ENCODE measurements at places on chromosomes 1 and 21.
A peak's percentile ranks its signal among the peaks of the same experiment; 100 is the strongest.

- no peak for DNase-seq
Observed at GRCh38 chr1:71770121-71770520, 512.2 kb downstream of the NEGR1 start.

GRCh38 chr1:7967196-7967595, 5.7 kb downstream of the PARK7 start:
- DNase-seq: no peak

DNA sequence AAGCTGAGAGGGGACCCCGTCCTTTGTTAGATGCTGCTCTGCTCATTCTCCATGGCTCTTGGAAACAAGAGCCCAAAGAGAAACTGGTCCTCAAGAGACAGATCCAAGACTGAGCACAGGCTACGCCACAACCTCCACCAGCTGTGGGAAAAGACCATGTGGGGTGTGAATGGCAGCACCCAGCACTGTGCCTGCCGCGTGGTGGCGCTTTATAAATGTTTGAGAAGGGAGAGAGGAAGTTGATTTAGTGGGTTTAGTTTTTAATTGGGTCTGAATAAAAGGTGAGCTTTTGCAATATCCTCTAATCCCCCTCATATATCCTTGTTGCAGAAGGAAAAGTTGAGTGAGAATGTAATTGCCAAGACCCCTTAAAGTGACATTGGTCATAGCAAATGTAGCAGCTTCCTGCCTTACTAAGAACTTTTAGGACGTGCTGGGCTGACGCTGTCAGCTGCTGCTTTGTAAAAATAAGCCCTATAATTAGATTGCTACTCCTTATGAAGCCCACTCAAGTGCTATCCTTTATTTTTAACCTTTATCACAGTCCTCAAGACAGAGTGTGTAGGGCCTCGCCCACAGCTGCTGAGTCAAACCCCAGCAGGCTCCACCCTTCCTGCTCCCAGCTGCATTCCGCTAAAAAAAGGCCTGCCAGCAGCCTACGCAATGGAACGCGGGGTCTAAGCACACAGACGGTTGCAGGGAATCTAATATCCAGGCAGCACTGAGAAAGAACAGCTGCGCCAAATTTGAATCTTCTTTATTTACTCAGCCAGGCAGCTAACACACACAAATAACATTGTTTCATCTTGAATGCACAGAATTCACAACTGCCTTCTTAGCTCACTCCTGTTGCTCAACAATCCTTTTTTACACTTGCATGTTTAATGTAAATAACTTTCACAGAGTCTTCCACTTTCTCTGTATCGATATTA, 47.4 kb upstream of the PRDX6 start:
- peak; percentile 69 for DNase-seq

GRCh38 chr1:171576144-171576543, 45.9 kb upstream of the MYOCOS start:
- DNase-seq: no peak

DNA sequence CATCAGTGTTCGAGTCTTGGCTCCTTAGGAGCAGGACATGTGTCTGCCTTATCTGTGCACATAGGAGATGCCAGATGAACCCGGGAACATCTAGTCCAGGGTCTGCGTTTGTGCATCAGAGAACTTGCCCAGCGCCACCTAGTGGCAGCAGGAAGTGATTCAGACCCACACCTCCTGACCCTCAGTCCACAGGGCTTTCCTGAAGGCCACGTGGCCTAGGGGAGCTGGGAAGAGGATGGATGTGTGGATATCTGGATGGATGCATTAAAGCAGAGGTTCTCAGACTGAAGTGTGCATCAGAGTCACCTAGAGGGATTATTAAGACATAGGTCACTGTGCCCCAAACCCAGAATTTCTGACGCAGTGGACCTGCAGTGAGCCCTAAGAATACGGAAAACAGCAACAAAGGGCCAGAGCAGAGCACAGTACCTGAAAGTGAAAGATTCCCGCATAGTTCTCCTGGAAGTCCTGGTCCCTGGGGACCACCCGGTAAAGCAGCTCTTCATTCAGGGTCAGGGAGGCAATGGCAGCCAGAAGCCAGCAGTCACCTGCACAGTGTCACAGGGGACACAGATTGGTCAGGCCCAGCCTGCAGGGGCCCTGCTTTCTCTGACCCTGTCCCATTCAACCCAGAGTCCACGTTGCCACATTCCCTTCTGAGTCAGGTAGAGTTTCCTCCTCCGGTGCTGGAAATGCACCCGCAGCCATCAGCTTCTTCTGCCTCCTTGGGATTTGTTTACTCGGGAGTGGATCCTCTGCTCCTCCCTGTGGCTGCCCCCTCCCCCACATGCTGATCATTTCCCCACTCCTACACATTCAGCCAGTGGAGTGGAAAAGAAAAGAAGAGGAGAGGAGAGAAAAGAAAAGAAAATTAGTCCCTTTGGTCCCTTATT, 37.0 kb downstream of the CAPN8 start:
- peak; percentile 75 for DNase-seq

DNA sequence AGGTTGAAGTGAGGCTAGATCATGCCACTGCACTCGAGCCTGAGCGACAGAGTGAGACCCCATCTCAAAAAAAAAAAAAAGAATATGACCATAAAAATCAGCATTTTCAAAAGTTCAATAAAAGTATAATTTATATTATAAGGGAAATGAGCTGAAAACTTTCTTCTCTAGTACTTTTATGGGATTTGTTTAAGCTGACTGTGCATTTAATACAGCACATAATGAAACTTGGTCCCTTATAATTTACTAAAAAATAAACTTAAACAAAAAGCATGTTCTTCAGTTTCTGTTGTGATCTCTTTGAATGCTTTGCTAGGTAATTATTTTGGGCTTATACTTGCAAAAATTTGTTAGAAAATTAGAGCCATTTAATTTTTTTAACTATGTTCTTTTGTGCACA, 77.8 kb downstream of the NCAM2 start:
- no peak for DNase-seq

- DNase-seq: no peak
Observed at GRCh38 chr1:37058424-37058988, 24.2 kb upstream of the GRIK3 start.

GRCh38 chr1:224433701-224434672, 610 bp downstream of the WDR26 start:
- DNase-seq: peak; percentile 63

DNA sequence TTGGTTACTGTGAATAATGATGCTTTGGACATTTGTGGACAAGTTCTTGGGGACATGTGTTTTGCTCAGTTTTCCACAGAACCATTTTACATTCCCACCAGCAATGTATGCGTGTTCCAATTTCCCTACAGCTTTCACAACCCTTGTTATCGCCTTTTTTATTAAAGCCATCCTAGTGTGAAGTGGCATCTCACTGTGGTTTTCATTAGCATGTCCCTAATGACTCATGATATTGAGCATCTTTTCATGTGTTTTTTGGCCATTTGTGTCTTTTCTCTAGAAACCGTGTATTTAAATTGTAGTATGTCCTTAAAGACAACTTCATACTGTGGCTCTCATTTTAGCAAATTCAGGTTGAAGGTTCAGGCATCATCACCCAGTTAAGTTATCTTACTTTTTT, 132.1 kb downstream of the TGFBR3 start:
- DNase-seq: no peak

GRCh38 chr1:47433477-47434050, 4.3 kb upstream of the FOXD2 start:
- DNase-seq: no peak

GRCh38 chr1:174072581-174072980, 50.4 kb upstream of the RC3H1 start:
- no peak for DNase-seq
